Kidney tubule cell (primary cell): ENCODE measurements at places on chromosomes 13 and 19.
A peak's percentile ranks its signal among the peaks of the same experiment; 100 is the strongest.

DNA sequence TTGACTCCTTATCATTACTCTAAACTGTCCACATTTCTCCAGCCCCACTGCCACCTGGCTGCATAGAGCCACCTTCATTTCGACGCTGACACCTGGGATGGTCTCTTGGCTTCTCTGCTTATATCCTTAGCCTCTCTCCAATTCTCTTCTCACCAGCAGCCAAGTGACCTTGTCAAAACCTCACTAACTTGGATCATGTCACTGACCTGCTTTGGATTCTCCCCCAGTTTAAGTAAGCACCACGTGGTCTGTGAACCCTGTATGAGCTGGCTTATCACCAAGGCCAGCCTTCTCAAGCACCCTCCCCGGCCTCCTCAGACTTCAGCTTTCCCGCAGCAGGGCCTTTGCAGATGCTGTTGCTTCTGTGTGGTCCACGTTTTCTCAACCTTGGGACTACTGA, 12.3 kb upstream of the GGACT start:
- DNase-seq: no peak

DNA sequence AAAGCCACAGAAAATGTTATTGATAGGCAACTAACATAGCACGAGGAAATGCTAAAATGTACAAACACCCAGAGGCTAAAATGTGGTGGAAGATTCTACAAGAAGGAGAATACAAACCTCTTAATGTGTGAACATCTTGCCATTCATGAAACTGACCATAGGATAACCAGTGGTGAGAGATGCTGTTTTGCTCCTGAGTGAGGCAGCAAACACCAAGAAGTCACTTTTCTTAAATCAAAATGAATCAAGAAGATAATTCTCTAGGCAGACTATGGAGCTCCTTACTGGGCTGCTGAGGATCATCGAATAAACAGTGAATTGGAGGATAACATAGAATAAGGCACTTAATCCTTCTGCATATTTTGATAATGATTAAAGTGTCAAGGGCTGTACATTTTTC, 375.4 kb upstream of the SLITRK6 start:
- no peak for DNase-seq

GRCh38 chr13:65917731-65918130, 1312.4 kb downstream of the PCDH9 start:
- DNase-seq: no peak

- DNase-seq: no peak
Measured at GRCh38 chr19:6406401-6406800, 13.4 kb upstream of the GTF2F1 start.

DNA sequence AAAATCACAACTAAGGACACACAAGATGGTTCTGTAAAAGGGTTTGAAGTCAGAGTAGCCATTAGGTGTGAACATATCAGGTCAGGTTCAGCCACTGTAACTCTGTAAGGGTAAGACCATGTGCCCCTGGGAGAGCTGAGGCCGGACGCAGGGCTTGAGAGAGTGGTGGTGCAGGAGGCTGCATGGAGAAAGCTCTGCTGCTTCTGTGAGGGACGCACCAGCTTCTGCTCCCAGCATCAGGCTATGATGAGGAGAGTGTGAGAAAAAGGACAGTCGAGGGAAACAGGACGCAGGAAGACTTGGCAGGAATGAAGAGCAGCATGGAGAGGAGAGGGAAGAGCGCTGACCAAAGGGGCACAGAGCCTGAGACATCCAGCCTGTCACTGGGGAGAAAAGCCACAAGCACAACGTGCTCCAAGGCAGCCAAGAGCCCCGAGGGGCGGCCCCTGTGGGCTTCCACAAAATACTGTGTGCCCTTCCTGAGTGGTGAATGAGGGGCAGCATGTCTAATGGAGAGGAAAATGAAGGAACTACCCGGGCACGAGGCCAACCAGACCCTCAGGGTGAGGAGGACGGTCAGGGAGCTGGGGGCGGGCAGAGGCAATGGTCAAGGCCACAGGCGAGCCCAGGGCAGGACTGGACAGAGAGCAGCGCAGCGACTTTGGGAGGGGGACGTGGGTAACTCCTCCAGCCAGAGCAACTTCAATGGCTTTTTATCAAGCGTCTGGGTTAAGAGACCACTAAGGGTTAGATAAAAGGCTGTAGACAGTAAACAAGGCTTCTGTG, 107.7 kb downstream of the COL4A1 start:
- DNase-seq: no peak

DNA sequence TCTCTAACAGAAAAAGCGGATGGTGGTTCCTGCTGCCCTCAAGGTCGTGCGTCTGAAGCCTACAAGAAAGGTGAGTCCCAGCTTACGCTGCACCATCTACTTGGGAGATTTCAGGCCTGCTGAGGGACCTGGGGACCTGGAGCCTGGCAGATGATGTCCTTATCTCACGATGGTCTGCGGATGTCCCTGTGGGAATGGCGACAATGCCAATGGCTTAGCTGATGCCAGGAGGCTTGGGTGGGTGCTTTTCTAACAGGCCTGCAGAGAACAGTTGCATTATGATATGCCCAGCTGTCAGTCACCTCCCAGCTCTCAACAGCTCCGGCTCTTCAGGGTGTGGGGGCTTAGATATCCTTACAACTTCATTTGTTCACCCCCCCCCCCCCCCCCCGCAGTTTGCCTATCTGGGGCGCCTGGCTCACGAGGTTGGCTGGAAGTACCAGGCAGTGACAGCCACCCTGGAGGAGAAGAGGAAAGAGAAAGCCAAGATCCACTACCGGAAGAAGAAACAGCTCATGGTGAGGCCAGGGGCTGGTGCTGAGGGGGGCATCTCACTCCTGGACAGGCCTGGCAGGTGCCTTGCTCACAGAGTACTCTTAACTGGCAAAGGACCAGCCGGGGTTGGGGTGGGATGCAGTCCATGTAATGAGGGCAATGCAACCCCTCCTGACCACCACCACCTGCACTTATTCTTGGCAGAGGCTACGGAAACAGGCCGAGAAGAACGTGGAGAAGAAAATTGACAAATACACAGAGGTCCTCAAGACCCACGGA, 3.8 kb downstream of the RPL13A start:
- DNase-seq: no peak

- DNase-seq: no peak
Measured at GRCh38 chr19:53631949-53632407, at the start of gene DPRX. Gene DPRX (plus strand): TSS chr19:53631999. CDS start chr19:53632107, 108 bp downstream.

- DNase-seq: no peak
Measured at GRCh38 chr13:40389081-40389641, 277.3 kb downstream of the FOXO1 start.

DNA sequence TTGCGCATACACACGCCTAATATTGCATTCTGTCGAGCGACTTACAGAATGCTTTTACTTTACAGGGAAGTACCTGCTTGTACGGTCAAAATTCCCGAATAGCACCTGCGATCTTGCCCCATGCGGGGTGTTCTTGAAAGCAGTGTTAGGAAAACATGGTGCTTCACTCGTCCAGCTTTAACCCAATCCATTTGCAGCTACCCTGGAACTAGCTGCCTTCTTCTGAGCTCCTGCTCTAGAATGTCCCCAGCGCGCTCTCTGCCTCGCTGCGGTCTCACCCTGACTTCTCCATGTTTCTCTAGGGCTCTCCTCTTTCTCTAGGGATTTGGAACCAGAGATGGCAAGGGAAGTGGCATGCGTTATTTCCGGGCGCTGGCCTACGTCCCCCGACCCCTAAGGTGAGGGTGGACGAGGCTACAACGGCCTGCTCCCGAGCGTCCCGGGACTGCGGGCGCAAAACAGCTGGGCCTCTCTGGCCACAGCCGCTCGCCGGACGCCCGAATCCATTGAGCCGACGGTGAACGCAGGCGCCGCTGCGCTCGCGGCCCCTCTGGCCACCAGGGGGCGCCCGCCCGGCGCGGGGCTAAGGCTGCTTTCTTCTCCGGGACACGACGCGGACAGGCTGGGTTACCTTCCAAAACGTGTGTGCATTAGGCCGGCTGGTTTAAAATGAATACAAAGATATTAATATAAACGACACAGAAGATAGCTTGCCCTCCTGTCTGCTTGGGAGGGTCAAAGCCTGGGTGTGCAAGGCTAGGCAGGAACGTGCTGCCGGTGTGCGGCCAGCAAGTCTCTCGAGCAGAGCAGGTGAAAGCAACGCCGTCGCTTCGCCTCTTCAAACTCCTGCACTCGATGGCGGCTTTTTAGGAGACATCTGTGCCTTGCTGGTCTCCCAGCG, 1.8 kb upstream of the SPRY2 start:
- peak; percentile 84 for DNase-seq

- DNase-seq: no peak
Measured at GRCh38 chr19:4639531-4640246, 373 bp downstream of the TNFAIP8L1 start.

GRCh38 chr13:48819899-48820298, 155.8 kb upstream of the FNDC3A start:
- peak; percentile 15 for DNase-seq

GRCh38 chr13:66076417-66076816, 1153.7 kb downstream of the PCDH9 start:
- DNase-seq: no peak

DNA sequence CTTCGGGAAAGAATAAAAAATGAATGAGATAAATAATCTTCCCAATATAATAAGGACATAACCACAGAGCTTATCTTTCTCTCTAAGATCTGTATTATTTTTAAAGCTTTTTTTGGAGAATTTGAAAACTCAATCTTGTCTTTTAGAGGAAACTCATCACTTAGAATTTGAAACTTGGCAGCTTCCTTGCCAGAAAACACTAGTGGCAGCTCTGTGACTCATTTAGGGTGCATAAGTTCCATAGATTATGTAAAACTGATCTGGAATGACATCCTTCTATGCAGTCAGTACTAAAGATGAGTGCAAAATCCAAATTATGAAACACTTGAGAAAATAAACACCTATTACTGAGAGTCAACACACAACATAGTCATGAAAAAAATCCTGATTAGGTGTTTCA, 848.0 kb downstream of the DACH1 start:
- DNase-seq: no peak

DNA sequence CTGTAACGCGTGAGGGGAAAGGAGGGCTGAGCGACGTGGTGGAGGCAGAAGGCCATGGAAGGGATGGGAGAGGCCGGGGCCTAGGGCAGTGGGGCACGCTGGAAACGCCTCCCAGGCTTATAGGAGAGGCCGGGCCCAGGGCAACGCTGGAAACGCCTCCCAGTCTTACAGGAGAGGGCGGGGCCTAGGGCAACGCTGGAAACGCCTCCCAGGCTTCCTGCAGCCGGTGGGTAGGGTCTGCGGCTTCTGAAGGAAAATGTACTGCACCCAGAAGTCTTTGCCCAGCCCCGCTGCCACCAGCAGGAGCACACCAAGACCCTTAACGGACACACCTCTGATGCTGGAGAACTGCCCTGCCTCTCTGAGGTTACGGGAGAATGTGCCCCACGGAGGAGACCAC, 9.1 kb downstream of the CACTIN start:
- no peak for DNase-seq

DNA sequence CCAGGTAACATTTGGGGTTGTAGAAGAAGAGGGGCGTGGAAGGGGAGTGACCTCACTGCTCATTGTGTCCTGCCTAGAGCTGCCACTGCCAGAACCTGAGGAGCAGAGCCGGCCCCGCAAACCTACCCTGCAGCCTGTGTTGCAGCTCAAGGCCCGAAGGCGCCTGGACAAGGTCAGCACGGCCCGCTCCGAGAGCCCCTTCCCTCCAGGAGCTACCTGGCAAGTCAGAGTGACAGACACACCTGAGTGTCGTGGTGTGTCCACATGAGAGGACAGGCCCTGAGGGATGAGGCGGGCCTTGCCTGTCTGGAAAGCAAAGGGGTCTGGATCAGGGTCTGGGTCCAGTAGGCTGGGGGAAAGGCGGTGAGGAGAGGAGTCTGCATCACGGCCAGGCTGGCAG, 6.8 kb downstream of the KMT2B start:
- DNase-seq: no peak

DNA sequence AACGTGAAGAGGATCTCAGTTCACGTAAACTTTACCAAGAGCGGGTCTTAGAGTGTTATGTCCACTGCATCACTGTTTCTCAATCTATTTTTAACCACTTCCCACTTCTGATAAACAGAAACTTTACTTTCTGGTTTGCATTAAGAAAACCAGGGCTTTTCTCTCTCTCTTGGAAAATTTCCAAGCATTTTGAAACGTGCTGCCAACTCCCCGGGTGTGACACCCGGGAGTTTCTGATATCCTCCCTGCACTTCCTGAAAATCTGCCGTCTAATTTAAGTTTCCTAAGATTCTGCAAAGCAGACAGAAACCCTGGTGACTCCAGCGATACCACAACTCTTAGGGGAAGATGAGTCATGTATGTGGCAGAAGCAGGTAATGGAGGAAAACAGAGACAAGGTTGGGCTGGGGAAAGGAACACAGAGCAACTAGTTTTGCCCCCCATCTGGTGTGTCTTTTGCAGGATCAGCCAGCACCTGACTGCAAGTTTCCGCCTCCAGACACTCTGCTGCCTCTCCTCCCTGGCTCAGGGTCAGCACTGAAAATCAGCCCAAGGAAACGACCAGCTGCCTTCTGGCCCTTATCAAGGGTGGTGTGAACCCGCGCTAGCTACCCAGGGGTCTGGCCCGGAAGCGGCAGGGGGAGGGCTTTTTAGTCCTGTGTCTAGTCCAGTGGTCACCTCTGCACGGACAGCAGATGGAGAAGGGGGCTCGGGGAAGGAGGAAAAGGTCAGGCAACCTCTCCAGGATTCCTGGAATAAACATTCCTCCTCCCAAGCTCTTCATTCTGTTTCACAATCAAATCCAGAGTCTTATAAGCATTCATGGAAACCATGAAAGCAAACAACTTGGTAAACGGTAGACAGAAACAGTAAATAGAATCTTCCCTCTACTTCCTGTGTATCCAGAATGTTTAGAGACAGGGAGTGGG, 11.3 kb upstream of the FFAR2 start:
- peak; percentile 84 for DNase-seq

DNA sequence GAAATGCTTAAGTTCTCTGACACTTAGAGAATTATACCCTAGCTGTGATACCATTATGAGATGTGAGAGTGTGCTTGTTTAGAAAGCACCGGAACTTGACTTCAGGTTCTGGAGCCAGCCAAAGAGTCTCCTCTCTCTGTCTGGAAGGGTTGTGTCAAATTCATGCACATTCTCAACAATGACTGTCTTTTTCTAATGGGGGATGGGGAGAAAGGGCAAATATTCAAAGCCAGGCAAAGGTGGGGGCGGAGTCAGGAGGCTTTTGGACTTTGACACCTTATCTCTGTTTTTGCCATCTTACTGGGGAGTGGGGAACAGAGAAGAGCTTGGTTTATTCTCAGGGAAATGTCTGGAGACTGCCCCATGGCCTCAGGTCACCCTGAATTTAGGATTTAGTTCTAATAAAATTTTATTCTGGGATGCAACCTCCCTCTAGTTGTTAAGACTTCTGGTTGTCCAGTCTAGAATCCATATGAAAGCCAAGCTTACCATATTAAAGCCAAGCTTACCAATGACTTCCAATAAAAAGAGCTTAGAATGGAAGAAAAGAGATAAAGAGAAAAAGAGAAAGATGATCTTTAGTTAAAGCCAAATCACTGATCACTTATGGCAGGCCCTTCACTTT, 28.2 kb upstream of the KPNA3 start:
- no peak for DNase-seq

DNA sequence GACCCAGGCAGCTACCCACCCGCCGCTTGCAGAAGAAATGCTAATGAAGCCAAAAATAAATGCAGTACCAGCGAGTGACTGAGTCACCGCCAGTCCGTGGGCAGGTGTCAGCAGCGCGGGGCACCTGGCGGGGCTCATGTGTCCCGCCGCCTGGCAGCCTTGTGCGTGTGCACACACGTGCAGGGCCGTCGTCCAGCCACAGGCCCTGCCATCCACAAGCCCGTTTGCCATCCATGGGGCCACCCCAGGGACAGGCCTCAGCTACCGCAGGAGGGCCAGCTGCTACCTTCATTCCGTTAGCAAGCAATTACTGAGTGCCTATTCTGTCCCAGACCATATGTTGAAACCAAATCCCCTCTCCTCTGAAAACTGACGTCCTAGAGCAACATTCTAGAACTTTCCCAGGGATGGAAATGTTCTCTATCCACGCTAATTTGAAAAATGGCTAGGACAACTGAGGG, 20.5 kb downstream of the NCAN start:
- no peak for DNase-seq
